ENCODE measurements at places on chromosomes 11 and 22.

GRCh38 chr11:8094656-8095055 is 13.6 kb downstream of the TUB start:
- DNase-seq = no peak

GRCh38 chr22:27309697-27310096 is 491.9 kb downstream of the MN1 start:
- DNase-seq = no peak

DNA sequence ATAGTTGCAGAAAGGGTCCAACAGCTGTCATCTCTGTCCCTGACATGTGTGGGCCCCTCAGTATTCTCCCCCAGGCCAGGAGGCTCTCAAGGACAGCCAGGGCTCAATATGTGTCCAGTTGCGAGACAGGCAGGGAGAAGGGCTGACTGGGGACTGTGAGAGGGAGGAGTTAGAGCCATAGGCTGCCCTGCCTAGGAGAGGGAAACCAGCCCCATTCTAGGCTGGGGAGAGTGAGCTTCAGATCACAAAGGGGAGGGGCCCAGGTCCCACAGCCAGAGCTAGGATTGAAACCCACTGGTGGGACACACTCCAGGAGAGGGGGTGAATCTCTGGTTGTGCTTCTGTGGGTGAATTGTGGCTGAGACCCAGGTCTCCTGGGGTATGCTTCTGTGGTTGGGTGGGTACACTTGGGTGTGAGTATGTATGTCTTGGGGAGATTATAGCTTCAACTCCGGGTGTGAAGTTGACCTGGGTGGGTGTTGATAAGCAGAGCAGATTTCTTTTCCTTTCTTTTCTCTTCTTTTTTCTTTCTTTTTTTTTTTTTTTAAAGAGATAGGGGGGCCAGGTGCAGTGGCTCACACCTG is 2.1 kb upstream of the CARNS1 start:
- DNase-seq = no peak

- DNase-seq = no peak
Observed at GRCh38 chr11:73293356-73293936, 14.6 kb upstream of the ARHGEF17 start.

- DNase-seq = no peak
Observed at GRCh38 chr11:125202362-125202880, 37.9 kb downstream of the PKNOX2 start.

GRCh38 chr11:19444231-19444630 is 203.5 kb upstream of the E2F8 start:
- DNase-seq = no peak

All from stimulated activated CD8-positive, alpha-beta memory T cell treated with anti-CD3 and anti-CD28 coated beads, Interleukin-7, amount 100 ng/mL, for 24 hours (primary cell).